ENCODE measurements at places on chromosomes 1 and 21.

DNA sequence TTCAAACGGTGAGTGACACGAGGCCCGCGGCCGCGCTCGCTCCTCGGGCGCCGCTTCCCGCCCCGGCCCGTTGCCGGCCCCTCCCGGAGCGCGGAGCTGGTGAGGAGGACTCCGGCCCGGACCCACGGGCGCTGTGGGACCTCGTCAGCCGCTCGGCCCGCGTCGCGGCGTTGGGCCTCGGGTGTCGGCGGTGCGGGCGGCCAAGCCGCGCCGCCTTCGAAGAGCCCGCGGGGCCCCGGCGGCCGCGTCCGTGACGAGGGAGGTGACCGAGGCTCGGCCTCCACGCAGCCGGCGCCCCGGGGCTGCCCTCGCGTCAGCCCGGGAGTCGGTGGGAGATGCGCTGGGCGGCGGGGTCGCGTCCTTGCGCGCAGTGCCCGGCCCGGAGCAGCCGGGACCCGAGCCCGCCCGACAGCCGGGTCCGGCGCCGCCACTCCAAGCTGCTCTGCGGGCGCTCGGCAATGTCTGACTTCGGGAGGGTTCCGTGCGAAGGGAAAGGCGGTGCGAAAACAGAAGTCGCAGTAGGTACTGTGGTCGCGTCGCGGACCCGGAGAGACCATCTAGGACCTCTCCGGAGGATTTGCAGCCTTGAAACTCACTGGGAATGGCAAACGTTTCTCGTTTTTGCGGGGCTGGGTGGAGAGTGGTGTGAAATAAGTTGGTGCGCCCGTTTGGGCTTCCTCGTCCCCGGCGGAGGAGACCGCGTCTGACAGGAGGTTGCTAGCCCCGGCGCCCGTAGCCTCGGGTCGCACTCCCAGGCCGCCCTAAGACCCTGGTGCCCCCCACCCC lies 829 bp downstream of the SPEN start:
- DNase-seq, result no peak

GRCh38 chr1:66050123-66050522 lies 257.4 kb downstream of the PDE4B start:
- DNase-seq, result no peak

DNA sequence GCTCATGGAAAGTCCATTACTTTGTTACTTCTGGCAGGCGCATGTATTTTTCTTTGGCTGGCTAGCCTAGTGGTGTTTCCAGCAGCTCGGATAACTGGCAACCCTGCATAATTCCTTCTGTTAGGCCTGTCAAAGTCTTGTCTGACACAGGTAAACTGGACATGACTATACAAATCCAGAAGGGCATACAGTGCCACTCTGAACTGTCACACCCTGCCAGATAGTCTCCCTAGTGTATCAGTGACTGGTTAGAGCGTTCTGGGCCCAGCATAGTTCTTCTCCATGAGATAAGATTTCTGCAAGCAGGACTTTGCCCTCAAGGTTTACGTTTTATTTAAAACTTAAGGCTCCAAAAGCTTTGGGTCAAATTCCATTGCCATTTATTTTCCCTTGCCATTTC lies 177.7 kb upstream of the GORAB start:
- DNase-seq, result no peak

- DNase-seq, result no peak
Measured at GRCh38 chr1:19283891-19284290, 4.7 kb downstream of the AKR7A3 start.

DNA sequence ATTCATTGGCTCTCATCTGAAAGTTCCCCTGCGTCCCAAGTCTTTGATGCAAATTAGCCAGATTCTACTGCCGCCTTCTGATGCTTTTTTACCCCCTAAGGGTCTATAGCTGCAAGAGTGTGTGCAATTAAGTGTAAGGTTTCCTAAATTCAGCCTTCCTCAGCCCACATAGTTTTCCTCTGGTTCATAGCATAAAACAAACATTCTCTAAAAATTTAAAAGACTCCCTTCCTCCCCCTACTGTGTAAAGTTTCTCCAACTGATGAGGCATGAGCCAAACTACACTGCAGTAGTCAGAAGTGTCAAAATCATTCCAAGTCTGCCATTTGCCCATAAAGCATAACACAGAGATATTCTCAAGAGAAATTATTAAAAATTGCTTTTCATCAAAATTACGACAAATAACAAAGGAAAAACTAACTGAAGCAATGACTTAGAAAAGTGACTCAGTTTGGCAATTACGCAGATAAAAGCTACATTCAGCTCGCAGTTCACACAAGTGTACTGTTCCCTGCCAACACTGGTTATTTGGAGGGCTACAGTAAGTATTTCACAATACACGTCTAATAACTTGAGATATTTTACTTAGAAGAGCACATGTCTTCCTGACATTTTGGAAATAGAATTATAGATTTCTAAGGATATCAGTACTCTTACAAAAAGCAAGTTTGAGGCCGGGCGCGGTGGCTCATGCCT lies 15.4 kb downstream of the KCNH1 start:
- DNase-seq, result peak; percentile 23

DNA sequence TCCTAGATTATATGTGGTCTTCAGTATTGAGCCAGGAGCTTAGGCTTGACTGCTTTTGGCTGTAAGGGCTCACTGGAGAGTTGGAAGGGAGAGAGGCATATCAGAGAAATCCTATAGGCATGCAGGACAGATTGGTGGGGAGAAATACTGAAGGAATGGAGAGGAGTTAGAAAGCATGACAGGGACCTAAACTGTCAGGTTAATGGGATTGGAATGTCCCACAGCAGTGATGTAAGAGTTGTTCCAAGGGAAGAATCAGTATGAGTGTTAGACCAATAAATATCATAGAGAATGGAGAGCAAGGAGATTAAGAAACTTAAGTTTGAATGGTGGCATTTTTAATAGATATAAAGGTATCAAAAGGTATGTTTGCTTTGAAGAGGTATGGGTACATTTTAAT lies 39.7 kb downstream of the SLC35A3 start:
- DNase-seq, result peak; percentile 62

GRCh38 chr1:11858613-11858967 lies at the start of gene NPPB:
Gene NPPB, minus strand, starts transcription at chr1:11858945. Its CDS starts 112 bp downstream, at chr1:11858833.
- no peak for DNase-seq

DNA sequence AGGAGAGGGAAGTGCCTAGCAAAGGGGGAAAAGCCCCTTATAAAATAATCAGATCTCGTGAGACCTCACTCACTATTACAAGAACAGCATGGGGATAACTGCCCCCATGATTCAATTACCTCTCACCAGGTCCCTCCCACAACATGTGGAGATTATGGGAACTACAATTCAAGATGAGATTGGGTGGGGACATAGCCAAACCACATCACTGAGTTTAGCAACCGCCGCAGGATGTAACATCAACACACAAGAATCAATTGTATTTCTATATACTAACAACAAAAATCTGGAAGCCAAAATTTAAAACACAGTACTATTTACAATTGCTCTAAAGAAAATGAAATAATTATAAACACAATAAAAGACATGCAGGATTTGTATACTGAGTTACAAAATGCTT lies 21.9 kb downstream of the DIRAS3 start:
- peak; percentile 30 for DNase-seq

- DNase-seq, result peak; percentile 66
Measured at GRCh38 chr1:187051618-187052232, 223.0 kb downstream of the PLA2G4A start.

GRCh38 chr1:206654828-206655227 lies 19.5 kb downstream of the DYRK3 start:
- no peak for DNase-seq

GRCh38 chr1:112695276-112695675 lies 11.7 kb downstream of the RHOC start:
- DNase-seq, result no peak

DNA sequence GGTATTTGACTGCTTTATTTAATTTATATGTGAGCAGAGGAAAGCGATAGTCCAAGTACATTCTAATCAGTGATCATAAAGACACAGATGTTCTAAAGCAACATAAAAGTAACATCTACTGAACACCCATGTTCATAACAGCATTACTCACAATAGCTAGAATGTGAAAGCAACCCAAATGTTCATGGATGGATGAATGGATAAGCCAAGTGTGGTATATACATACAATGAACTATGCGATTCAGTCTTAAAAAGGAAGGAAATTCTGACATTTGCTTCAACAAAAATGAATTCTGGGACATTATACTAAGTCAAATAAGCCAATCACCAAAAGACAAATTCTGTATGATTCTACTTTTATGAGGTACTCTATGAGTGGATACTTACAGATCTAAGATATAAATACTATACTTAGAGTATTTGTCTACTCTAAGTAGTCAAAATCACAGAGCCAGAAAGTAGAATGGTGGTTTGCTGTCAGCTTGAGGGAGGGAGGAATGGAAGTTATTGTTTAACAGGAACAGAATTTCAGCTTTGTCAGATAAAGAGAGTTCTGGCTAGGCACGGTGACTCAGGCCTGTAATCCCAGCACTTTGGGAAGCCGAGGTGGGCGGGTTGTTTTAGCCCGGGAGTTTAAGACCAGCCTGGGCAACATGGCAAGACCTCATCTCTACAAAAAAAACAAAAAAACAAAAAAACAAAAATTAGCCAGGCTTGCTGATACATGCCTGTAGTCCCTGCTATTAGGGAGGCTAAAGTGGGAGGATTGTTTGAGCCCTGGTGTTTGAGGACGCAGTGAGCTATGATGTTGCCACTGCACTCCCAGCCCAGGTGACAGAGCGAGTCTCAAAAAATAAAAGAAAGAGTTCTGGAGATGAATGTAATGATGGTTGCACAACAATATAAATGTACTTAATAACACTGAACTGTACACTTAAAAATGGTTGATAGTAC lies 79.7 kb upstream of the ARHGAP29 start:
- DNase-seq, result no peak

DNA sequence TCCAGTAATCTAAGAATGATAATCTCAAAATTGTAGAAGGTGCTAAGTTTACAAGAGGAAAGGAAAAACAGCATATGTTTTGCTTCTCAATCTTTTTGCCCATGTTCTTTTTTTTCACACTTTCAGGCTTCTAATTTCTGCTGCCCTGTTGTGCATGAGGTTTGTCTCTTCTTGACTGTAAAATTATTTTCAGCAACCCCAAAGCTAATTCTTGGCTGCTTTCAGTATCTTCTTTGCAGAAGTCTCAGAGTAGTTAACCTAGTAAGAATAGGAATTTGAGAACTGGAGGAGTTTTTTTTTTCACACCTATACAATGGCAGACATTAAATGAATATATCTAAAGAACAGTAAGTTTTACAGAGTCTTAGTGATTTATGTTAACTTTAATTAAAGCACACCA lies 26.4 kb downstream of the DENND2D start:
- no peak for DNase-seq

- DNase-seq, result no peak
Measured at GRCh38 chr1:83794384-83794783, 204.5 kb downstream of the TTLL7 start.

GRCh38 chr1:175881246-175881976 lies 138.0 kb upstream of the TNR start:
- DNase-seq, result no peak

GRCh38 chr1:145824499-145824842 lies 471 bp downstream of the POLR3C start:
- no peak for DNase-seq
